ENCODE measurements at places on chromosomes 6 and 20.
A peak's percentile ranks its signal among the peaks of the same experiment; 100 is the strongest.

DNA sequence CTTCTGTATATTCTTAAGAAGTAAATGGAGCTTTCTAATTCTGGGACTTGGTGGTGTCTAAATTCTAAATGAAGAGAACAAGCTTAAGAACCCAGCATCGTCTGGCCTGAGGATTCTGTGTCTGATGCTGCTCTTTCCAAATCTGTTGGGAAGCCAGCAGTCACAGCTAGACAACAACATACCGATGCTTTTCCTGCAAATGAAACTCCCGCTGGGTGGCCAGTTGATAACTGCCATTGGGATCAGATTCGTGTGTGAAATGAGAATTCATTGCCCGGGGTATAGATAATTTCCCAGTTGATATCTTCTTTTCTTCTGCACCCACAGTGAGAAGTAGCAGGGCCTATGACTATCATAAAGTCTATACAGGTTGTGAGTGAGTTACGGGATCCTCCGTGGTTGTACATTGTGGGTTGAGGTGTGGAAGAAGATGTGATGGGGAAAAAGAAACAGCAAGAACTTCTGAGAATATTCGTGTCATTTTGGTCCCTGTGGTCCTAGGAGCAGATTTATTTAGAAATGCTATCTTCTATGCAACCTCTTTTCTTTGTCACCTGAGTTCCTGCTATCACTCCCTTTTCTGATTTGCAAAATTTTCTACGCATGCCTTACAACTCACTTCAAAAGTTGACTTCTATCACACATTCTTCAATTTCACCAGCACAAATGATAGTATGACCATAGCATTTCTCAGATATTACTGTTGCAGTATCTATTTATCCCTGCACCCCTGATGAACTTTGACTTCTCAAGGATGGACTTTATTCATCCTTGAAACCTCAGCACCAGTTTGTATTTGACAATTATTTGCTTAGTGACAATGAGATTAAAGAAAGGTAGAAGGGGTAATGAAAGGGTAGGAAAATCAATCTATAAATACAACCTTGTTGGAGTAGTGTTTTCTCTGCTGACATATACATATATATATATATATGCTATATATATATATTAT is 10.4 kb downstream of the NOX3 start:
- no peak for DNase-seq

DNA sequence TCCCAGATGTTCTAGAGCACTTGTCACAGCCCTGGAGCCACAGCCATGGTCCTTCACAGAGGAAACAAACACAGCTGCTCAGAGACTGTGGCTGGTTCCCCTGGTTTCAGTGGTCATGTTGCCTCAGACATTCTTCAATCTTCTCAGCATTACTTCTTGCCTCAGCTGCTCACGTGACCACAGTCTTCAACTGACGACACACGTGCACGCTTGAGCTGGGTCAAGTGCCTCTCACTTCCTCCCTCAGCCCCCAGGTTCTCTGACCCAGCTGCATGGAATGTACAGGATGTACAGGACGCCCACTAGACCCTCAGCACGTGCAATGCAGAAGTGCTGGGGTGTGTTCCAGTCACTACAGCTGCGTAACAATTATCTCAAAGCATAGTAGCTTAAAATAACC is 159.8 kb upstream of the GGTLC1 start:
- DNase-seq: peak; percentile 49

- DNase-seq: no peak
Observed at GRCh38 chr6:87701344-87701675, 723 bp downstream of the AKIRIN2 start.

- peak; percentile 26 for DNase-seq
Observed at GRCh38 chr20:44520881-44521280, 989 bp downstream of the SERINC3 start.

- DNase-seq: no peak
Observed at GRCh38 chr6:113299531-113299930, 557.6 kb upstream of the MARCKS start.

DNA sequence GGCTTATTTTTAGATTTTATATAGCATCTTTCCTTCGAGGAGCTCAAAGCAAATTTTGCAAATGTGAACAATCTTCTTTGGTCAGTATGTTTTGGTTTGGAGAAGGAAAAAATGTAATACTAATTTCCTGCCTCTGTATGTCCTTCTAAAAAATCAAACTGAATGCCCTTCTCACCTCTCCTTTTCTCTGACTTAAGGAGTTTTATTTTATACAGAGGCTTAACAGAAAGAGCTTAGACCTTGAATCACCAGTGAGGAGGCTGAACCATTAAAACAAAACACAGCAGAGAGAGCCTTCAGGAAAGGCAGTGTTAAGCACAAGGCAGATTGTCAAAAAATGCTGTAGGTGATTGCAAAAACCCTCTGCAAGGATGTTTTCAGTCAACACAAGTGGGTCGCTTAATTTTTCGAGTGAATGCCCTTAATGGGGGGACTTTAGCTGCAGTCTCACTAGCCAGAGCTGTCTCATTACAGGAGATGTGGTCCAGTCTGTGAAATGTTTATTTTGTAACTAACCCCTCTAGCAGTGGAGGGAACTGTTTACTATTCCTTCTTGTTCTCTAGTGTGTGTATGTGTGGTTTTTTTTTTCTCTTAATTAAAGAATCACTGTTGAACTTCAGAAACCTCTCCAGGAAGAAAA is 481.3 kb upstream of the CITED2 start:
- DNase-seq: no peak

GRCh38 chr6:5672581-5673011 is 334.1 kb downstream of the NRN1 start:
- DNase-seq: no peak

DNA sequence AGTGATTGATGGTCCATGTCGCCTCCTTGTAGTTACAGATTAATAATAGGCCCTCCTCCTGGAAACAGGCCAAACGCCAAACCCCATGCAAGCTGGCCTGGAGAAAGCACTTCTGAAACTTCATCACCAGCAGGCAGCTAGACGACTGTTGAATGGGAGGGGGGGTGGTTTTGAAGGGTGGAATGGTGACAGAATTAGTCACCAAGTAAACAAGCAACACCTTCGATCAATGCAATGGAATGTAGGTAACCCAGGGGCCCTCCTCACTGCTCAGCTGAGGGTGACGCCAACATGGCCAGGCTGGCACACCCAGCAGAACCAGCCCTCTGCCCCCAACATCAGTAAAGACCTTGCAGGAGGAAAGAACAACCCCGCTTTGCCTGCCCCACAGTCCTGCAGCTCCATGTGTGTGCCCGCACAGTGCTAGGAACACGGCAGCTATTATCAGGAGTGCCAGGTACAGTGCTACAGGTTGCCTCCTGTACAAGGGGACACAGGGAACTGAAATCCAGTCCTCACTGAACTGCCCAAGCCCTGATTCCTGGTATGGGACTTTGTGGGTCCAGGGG is 2.7 kb downstream of the BCAS1 start:
- no peak for DNase-seq

GRCh38 chr6:5206920-5207561 is 53.7 kb downstream of the LYRM4 start:
- no peak for DNase-seq

DNA sequence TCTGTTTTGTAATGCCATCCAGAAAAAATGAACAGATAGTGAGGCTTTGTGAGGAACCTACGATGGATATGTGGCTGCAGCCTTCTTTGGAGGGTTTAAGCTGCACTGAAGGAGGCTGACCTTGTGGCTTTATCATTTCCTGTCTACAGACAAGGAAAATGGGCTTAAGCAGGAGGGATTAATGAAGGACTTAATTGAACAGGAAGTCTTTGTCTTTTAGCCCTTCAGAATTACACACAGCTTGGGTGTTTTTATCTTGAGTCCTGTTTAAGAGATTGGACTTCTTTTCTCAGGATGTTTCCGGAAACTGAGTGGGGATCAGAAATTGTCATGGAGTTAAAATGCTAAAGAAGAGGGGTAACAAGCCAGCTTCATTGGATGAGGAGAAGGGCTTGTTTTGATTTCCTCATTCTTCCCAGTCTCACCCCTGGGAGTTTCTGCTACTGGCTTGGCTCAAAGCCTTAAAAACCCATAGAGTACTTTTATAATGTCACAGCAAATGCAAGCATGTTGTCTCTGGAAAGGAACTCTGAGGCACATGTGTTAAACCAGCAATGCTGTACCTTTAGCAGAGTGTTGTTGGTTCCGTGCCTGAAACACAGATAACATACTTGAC is 193.6 kb downstream of the JARID2 start:
- no peak for DNase-seq

- no peak for DNase-seq
Observed at GRCh38 chr20:2311329-2311728, 15.5 kb downstream of the TGM3 start.

DNA sequence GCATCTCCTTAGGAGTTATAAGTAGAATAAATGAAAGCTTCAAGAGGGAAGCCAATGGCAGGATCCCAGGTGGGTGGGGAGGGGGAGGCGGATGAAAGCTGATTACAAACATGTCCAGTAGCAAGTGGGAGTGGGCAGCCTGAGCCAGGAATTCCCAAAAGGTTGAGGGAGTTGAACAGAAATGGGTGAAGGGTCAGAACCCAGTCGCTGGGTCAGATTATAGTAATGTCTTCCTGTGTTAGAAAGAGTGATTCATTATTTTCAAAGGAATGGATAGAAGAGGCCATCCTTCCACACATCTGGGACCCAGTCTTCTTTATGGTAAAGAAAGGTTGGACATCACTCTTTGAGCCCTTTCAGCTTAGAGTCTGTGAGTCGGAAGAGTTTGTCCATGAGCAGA is 41.0 kb upstream of the FAM50B start:
- no peak for DNase-seq

GRCh38 chr6:14313248-14313647 is 195.7 kb downstream of the CD83 start:
- no peak for DNase-seq

- no peak for DNase-seq
Observed at GRCh38 chr6:28167926-28168325, 26.2 kb downstream of the ZKSCAN8 start.

Measured in CD4-positive, alpha-beta T cell treated with Interleukin-21 for 1 hour (primary cell).